ENCODE measurements at places on chromosomes 16 and 17.
A peak's percentile ranks its signal among the peaks of the same experiment; 100 is the strongest.

DNA sequence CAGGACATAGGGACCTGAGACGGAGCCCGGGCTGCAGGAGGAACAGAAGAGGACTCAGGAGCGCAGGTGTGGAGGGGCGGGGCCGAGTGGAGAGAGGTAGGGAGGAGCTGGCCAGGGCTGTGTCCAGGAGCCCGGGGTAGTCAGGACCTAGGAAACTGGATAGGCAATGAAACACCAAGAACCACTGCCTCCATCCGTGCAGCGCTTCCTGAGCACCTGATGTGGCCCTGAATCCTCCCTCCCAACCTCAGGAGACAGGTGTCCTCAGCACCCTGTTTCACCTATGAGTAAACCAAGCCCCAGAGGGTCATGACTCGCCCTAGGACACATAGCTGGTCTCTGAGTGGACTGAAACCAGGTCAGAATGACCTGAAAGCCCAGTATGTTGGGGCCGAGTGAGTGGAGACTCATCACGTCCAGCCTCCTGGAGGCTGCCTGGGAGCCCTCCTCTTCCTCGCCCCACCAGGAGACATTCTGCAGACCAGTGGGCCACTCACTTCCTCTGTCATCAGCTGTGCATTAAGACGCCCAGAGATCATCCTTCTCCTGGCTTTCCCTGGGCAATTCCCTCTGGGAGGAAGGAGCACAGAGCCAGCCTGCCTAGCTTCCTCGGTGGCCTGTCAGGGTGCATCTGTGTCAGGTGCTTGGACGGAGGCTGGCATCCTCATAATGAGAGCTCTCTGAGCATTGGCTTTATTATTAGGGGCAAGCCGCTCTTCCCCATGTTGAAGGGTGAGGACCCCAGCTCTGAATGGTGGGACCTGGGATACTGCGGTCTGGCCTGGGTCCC, 72.8 kb downstream of the SCNN1B start:
- no peak for DNase-seq

GRCh38 chr17:78185981-78186691, 716 bp downstream of the TK1 start:
- DNase-seq: no peak

DNA sequence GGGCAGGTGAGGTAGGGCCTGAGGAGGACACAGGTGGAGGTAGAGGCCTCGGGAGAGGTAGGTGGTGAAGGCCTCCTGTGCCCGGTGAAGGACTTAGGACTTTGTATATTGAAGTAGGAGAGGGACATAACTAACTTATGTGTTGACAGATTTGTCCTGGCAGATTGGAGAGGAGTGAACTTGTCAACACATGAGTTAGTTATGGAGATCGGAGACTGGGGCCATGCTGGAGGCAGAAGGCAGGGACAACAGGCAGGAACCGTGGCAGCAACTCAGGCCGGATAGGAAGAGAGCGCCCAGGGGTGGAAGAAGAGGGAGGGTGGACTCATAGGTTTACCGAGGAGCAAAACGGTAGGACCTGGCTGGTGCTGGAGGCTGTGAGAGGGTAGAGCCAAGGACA, 18.4 kb downstream of the GLP2R start:
- no peak for DNase-seq

DNA sequence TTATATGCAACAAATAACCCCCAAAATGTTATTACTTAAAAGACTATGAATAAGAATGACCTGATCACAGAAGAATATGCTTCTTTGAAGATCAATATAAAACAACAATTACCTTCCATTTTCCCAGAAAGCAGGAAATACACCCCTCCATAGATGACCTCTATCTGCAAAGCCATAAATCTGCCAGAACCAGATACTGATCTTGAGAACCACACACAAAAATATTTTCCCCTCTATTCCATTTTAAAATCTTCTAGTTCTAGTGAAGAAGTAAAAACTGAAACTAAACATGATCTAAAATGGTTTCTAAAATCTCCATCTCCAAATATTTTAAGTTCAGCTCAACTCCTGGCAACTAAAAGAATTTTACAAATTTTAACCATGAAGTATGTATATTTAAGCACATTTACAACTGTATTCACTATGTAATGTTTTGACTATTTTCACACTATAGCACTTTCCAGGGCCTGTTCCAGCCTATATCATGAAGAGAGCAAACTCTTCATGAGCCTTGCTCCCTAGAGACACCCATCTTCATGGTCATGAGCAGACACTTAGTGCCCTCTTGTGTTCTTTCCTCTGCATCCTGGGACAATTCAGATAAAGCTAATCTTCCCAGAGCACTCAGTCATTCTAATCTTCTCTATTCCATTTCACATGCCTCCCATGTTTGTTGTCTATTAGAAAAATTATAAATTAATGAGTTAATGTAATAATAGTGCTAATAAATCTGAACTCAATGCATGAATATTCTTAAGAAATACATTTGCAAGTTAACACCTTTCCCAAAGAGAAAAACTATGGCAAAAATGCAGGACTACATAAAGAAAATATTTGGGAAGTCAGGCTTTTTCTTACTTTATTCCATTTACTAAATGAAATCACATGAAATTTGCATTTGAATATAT, 87.0 kb downstream of the HELZ start:
- no peak for DNase-seq

DNA sequence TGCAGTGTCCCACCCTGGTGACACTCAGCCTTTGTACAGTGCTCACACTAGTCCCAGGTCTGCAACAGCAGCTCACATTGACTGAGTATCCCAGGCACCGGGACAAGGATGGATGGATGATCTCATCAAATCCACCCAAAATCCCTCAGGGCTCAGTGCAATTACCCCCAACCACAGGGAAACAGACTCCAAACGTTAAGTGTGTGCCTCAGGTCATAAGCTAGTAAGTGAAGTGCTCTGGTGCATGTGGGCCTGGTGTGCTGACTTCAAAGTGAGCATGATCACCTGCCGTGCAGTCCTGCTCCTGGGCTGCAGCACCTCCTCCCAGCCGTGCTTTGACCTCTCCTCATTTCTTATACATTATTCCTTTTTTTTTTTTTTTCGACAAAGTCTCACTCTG, 31.2 kb upstream of the CD300E start:
- no peak for DNase-seq

GRCh38 chr17:2283302-2283701, 20.3 kb downstream of the SMG6 start:
- no peak for DNase-seq

- DNase-seq: no peak
These were observed 68.6 kb downstream of the TNRC6C start for GRCh38 chr17:78027121-78027520.

DNA sequence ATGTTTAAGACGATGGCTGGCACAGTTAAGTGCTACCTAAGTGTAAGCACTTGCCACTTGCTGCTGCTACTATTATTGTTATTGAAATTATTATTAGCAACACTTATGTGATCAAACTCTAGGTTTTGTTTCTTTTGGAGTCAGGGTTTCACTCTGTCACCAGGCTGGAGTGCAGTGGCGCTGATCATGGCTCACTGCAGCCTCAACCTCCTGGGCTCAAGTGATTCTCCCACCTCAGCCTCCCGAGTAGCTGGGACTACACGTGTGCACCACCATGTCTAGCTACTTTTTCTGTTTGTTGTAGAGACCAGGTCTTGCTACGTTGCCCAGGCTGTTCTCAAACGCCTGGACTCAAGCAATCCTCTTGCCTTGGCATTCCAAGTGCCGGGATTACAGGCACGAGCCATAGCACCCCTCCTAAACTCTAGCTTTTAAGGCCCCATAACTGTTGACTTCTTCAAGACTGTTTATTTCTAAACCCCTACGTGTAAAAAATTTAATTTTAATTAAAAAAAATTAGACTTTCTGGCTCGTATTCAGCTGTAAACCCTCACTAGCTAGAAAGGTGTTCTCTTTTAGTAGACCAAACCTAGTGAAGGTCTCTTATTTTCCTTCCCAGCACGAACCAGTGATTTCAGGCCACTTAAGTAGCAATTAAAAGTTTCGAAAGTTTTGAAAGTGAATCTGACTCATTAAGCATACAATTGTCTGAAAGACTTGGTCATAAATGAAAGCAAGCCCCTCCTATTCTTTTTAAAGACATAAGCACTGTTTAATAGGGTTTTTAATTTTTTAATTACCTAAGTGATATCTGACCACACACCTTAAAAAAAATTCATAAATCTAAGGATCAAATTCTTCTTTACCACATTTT, 11.7 kb upstream of the SCNN1B start:
- DNase-seq: no peak

- DNase-seq: peak; percentile 5
These were observed 500.7 kb upstream of the HSBP1 start for GRCh38 chr16:83306961-83307593.

GRCh38 chr16:47726031-47726675, 265.0 kb downstream of the PHKB start:
- no peak for DNase-seq

- no peak for DNase-seq
These were observed 2.7 kb upstream of the BHLHA9 start for GRCh38 chr17:1267471-1267943.

DNA sequence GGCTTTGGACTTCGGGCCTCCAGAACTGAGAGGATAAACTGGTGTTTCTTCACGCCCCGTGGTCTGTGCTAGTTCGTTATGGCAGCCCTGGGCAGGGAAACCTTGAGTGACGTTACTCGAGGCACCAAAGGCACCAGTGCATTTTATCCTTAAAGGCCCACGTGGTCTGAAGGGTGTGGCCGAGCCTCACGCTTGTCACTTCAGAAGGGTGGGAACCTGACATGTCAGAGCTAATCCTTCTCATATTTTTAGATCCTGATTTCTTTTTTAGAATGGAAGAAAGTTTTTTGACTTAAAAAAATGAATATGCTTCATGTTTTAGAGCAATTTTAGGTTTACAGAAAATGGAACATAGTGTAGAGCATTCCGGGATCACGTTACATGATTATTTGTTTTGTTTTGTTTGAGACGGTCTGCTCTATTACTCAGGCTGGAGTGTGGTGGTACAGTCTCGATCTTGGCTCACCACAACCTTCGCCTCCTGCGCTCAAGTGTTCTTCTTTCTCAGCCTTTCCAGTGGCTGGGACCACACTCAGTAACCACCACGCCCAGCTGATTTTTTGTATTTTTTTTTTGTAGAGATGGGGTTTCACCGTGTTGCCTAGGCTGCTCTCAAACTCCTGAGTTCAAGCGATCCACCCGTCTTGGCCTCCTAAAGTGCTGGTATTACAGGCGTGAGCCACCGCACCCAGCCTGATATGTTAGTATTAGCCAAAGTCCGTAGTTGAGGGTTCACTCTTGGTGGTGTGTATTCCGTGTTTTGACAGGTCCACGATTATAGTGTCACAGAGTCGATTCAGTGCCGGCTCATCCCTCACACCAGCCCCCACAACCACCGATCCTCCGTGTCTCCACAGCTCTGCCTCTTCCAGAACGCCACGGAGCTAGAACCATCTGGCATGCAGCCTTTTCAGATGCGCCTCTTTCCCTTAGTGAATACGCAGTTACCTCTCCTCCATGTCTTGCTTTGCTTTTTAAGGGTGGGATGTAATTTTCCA, 47.9 kb downstream of the RAB11FIP3 start:
- DNase-seq: no peak

DNA sequence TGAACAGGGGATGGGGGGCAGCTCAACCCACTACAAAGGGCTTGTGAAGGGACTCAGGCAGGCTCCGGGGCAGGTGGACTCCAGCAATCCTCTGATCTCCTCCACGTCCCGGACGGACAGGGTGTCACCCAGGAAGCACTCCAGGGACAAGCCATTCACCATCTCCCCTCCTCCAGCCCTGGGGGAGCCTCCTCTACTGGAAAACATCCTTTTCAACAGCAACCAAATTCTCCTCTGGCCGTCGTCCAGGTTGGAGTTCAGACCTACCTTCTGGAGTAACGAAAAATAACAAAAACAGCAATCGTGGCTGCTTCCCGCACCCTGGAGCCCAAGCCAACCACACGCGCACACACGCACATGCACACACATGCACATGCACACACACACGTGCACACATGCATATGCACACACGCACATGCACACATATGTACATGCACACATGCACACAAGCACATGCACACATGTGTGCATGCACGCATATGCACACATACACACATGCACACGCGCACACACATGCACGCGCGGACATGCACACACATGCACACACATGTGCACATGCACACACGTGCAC, 8.9 kb upstream of the RBFOX3 start:
- DNase-seq: no peak

- no peak for DNase-seq
These were observed 17.2 kb downstream of the COIL start for GRCh38 chr17:56943505-56944125.

DNA sequence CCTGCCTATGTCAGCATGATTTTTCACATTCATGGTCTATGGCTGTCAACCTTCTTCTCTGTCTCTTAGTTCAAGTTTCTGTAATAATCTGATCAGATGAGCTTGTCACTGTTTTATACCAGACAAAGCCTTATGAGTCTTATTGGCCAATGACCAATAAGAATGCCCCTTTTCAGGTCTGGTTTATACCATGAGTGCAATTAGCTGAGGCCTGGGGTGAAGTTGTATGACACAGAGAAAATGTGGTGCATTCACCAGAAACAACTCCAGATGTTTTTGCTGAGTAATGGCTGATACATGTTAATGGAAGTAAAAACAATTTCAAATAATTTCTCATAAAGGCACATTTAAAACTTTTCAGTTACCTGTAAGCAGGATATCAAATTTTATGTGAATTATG, 218.6 kb upstream of the CDH8 start:
- DNase-seq: no peak

- DNase-seq: no peak
These were observed 46.3 kb downstream of the DNAH9 start for GRCh38 chr17:11644265-11645212.

GRCh38 chr17:44312396-44313104, 4.1 kb downstream of the RUNDC3A start:
- no peak for DNase-seq

DNA sequence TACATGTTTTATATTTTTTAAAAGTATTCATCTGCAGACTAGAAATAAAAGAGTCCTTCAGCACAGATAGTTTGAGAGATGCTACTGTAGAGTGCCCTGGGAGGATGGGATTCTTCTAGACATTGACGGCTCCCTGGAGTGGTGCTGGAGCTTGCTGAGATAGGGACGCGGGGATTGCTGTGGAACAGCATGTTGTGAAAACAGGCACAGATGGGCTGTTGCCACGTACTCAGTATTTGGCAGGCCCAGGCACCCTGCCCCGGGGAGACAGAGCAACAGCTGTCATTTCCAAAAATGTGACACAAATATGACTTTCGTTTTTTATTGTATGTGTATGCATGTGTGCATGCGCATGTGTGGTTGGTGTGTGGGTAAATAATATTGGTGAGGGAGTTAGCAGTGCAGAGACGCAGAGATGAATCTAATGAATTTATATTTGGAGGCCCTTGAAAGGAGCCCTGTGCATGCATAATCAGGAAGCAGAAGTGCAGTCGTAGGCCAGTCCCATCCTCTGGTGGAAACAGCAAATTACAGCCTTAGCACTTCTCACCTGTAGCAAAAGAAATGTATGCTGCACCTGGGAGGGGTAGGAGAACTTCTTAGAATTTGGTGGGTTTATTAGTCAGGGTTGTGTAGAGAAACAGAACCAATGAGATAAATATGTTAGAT, 6.2 kb upstream of the ABCA8 start:
- no peak for DNase-seq

All from pulmonary artery endothelial cell (primary cell).